HL-60 (cell line): ENCODE measurements at places on chromosomes 7 and 10.
A peak's percentile ranks its signal among the peaks of the same experiment; 100 is the strongest.

DNA sequence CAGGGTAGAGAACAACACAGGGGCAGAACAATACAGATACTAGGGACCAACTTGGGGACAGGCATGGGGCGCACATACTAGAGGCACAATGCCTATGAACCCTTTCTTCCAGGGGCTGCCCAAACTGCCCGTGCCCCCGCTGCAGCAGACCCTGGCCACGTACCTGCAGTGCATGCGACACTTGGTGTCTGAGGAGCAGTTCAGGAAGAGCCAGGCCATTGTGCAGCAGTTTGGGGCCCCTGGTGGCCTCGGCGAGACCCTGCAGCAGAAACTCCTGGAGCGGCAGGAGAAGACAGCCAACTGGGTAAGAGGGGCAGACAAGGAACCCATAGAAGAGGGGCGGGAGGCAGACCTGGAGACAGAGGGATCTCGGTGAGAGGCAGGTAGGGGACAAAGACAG lies 5.8 kb downstream of the CHAT start:
- DNase-seq = no peak

- peak; percentile 62 for DNase-seq
Observed at GRCh38 chr10:101602761-101603398, 14.8 kb downstream of the DPCD start.

DNA sequence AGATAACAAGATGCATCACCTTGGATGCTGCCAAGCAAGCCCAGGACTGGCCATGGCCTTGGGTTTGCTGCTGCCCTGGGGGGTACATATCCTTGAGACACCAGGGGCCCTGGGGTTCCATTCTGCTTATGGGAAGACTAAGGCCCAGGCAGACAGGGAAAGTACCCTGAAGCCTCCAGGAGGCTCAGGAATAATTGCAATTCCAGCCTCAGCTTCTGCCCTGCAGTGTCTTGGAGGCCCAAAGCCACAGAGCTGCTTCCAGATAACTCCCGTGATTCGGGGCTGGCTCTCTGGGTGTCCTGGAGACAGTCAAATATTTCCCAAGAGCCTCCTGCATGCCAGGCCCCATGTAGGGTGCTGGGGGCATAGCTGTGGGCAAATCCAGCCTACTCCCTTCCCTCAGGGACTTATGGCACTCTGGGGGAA lies 22.6 kb downstream of the MYL10 start:
- no peak for DNase-seq

GRCh38 chr10:1611936-1612550 lies 125.3 kb downstream of the ADARB2 start:
- DNase-seq = no peak

DNA sequence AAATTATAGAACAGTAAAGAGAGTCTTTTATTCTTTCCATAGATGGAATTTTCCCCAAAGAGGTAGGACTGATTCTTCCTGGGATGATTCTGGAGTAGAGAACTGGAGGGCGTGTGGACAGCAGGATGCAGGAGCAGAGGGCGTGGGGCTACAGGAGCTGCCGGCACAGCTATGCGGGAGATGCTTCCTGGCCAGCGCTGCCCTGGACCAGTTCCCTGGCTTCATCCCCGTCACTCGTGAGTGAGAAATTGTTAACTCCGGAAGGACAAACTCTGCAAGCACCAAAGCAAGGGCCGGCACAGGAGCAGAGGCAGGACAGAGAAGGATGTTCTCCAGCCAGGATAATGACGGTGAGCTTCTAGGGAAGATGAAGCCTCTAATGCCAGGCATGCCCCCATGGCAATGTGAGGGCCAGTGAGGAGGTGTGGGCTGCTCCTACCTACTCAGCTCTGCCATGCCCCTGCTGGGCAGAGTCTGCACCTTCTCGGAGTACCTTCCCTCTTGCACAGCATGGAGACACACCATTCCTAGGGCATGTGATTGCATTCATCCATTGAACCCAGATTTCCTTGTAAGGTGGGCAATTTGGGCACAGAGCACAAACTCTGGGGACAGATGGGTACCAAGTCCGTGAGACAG lies 760.9 kb upstream of the IGFBP3 start:
- DNase-seq = no peak

GRCh38 chr7:106037489-106038176 lies 74.5 kb downstream of the SYPL1 start:
- no peak for DNase-seq

- DNase-seq = no peak
Observed at GRCh38 chr10:120951288-120951687, 100.1 kb downstream of the WDR11 start.

DNA sequence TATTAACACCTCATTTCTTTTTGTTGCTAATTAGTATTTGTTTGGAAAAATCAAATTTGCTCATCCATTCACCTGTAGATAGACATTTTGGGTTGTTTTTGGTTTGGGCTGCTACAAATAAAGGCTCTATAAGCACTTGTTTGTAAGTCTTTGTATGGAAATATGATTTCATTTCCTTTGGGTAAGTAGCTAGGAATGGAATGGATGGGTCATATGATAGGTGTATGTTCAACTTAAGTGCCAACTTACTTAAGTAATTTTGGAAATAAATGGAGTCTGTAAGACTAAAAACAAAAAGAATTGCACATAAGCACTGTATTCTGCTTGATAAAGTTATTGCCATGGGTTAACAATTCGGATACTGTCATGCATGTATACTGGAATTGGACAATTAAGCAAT lies 157.7 kb upstream of the NAMPT start:
- no peak for DNase-seq

- DNase-seq = no peak
Observed at GRCh38 chr10:1328981-1329614, 272.9 kb downstream of the WDR37 start.

- no peak for DNase-seq
Observed at GRCh38 chr7:133365917-133366316, 113.0 kb downstream of the EXOC4 start.

GRCh38 chr7:77254915-77255314 lies 55.3 kb upstream of the FGL2 start:
- DNase-seq = no peak

DNA sequence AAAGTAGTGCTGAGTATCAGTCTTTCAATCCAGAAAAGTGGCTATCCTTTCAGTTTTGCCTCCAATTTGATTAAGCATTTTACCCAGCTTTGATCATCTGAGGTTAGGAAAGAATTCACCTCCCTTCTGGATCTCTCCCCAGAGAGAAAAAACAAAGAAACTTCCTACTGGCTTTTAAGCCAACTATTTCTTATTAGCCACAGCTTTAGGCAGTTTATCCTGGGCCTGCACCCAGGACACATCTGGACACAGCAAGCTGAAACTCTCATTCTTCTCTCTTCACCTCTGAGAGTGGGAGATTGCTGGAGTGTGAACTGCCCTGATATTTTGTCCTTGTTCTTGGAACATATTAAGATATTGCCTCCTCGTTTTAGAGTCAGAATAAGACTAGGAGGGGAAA lies 43.5 kb upstream of the LSM8 start:
- no peak for DNase-seq

- DNase-seq = no peak
Observed at GRCh38 chr10:66777665-66778064, 148.2 kb upstream of the LRRTM3 start.

DNA sequence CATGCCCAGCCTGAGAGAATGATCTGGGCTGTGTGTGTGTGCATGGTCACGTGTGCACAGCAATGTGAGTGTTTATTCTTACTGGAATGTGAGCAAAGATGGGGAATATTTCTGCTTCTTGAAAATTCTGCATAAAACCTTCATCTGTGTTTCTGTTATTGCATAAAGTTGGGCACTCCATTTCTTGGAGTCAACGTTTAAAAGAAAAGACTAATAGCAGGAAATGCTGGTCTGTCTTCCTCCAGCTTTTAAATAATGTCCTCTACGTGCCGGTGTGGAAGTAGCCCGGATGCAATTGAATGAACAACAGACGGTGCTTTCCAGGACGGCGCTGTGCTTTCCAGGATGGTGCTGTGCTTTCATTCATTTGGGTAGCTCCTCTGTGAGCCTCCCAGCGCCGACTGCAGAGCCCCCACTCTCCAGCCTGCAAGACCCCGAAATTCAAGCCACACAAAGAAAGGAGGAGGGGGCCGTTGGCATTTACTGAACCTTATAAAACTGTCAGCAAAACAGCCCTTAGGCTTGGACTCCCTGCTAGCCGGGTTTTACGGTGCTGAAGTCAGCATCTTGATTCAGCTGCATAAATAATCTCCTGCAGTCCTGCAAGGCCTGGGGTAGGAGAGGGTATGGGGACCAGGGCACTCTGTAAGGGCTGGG lies 158.2 kb upstream of the PRKCQ start:
- DNase-seq = no peak

GRCh38 chr10:69686866-69687265 lies 56.8 kb downstream of the FAM241B start:
- no peak for DNase-seq

DNA sequence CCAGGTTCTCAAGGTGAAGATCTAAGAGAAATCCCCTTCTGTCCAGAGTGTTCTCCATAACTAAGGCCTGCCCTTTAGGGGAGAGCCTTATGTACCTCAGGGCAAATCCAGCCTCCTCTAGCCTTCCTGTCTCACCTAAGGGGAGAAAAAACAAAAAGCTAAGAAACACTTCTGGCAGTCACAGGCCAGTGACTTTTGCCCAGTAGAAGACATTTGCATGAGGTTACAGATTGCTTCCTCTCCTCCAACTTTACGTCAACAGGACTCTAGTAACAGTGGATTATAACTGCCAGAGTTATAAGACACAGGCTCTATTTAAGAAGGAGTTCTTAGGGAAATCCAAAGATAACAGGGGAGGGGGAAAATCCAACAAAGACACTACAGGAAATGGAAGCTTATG lies 15.9 kb upstream of the FAM241B start:
- no peak for DNase-seq

DNA sequence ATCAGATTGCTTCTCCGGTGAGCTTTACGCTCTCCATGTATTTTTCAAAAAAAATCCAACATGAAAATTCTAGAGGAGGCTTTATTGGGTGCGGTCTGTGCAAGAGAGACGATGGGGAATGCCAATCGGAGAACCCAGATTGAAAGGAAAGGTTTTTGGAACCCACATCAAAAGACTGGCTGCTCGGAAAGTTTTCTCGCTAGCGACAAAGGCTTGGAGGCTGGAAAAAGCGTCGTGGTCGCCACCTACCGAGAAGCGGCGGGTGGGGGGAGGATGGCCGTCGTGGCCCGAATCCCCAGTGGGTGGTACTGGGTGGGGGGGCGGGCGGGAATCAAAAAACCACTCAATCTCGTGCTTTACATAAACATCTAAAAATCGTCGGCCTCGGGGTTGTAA lies 1.1 kb upstream of the GTF2I start:
- DNase-seq = no peak

- DNase-seq = no peak
Observed at GRCh38 chr7:38893061-38893460, 15.9 kb downstream of the VPS41 start.

- no peak for DNase-seq
Observed at GRCh38 chr10:91017198-91017597, 96.3 kb upstream of the ANKRD1 start.

DNA sequence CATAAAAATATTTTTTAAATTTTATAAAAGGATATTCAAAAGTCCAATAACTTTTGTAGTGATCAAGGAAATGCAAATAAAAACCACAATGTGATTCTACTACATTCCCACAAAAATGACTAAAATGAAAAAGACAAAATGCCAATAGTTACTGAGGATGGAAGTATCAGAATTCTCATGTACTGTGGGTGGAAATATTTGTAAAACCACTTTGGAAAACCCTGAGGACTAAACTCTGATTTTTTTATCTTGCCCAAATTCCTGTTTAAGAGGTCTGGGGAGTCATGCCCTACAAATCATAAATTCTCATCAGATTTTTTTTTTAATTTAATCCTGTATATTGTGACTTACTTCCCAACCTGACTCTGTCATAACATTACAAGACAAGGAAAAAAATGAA lies 9.8 kb upstream of the SEMA3D start:
- DNase-seq = no peak

- DNase-seq = peak; percentile 35
Observed at GRCh38 chr7:85573844-85574243, 387.0 kb upstream of the SEMA3D start.

DNA sequence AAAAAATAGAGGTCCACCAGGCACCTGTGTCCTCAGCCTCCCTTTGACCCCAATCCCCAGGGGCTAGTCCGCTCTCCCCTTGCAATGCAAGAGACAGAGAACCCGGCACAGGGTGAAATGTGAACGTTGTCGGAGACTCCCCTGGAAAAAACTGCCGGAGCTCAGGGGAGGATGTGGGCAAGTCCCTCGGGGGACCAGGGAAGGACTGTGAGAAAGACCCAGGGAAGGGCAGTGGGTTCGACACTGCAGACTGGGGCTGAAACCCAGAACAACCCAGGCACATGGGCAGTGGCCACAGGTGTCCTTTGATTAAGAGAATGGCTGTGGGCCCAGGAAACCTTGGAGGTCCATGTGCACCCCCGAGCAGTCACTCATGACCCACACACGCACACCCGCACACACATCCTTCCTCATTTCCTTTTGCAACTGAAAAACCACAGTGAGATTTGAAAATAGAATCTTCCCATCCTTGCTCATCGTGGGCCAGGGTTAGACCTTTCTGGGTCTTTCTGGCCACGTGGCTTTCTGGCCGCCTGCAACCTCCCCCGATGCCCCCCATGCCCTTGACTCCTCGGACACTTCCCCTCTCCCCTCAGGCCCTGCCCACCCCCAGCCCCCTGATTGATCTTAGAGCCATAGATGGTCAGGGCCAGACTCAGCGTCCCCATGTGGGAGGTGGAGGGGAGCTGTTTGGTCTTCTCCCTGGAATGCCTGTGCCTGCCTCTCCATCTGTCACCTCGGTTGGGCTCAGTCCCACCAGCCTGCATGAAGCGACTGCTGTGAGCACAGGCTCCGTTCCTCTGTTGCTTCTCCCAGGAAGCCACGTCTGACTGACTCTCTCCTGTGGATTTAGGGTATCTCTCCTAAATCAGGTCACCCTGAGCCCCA lies 7.9 kb downstream of the LAT2 start:
- DNase-seq = peak; percentile 94

GRCh38 chr7:156236936-156237599 lies 403.5 kb upstream of the RNF32 start:
- DNase-seq = no peak

- no peak for DNase-seq
Observed at GRCh38 chr10:77500754-77501151, 136.9 kb downstream of the KCNMA1 start.

- DNase-seq = no peak
Observed at GRCh38 chr10:122814493-122814892, 31.2 kb downstream of the CUZD1 start.

DNA sequence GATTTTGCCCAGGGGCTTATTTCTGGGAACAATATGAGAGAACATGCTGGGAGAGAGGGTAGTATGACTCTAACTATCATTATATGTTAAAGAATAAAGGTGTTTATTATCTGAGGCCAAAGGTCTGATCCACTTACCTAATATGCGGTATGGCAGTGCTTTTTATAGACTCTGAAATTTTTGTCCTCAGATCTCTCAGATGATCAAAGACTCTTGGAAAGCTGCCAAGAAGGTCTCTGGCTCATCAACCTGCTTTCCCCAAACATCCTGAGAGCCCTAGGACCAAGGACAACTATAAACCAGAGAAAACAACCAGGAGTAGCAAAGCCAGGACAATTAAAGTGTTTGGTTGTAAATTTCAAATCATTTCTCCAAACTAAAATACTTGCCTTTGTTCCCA lies 255.7 kb upstream of the LRRN3 start:
- DNase-seq = no peak

GRCh38 chr7:87234949-87235348 lies 15.4 kb upstream of the TMEM243 start:
- no peak for DNase-seq

GRCh38 chr7:37142958-37143357 lies 305.7 kb downstream of the ELMO1 start:
- DNase-seq = no peak
